Sigmoid colon (tissue), 7 donors: ENCODE measurements at places on chromosomes 12 and 14. TPM values are rescaled to one million over a fixed set of nuclear protein-coding genes. Genes with fewer than 3 reads are reported as not detected.
A peak's percentile ranks its signal among the peaks of the same experiment; 100 is the strongest.

Gene OTOGL
- not detected for polyA plus RNA-seq

Gene CCDC198
- not detected for polyA plus RNA-seq

DNA sequence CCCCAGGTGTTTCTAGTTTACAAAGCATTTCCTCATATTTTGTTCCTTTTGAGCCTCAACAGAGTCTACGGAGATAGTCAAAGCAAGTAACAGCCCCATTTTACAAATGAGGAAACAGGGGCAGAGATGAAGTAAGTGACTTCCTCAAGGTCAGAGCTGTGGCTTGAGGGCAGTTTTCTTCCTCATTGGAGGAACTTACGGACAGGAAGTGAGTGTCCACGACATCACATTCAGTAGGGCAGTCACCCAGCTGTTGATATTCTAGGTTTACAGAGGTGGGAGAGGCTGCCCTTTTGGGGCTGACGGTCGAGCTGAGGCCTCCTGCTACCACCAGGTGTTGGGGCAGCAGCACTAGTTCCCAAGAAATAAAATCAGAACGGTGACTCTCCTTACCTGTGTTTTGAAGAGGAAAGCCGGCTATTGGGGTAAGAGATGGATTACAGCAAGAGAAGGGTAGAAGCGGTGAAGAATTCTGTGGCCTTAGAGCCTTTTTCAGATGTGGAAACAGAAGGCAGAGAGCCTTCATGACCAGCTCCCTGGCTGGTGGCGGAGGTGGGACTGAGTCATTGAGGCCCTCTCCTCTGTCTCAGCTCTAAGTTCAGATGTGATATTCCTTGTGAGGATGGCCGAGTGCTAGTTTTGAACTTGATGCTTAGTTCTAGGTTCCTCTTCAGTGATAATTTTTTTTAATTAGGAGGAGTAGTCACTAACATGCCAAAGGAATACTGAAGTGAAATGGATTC, 41.7 kb downstream of the SUSD6 start:
- DNase-seq, result no peak

DNA sequence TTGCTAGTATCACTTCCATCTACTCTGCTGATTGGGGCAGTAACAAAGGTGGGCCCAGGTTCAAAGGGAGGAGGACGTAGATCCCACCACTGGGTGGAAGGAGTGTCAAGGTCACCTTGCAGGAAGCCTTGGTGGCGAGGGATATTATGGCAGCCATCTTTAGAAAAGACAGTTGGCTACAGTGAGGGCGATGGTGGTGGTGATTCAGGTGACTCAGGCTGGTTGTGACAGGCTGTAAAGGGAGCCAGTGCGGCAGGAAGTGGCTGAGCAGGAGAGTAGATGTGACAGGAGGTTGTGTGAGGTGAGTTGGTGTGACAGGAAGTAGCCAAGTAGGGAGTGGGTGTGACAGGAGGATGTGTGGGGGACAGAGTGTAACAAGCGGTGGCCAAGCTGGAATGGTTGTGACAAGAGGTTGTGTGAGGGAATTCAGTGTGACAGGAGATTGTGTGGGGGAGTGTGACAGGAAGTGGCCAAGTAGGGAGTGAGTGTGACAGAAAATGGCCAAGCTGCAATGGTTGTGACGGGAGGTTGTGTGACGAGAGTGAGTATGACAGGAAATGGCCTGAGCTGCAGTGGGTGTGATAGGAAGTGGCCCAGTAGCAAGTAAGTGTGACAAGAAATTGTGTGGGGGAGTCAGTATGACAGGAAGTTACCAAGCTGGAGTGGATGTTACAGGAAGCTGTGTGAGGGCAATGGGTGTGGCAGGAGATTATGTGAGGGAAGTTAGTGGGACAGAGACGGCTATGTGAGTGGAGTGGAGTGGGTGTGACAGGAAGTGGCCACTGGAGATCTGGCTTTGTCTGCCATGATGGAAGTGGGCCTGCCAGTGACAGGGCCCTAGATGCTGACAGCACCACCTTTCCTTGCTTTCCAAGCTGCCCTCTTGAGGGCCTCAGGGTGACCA, 136.5 kb upstream of the MYL2 start:
- peak; percentile 37 for DNase-seq

DNA sequence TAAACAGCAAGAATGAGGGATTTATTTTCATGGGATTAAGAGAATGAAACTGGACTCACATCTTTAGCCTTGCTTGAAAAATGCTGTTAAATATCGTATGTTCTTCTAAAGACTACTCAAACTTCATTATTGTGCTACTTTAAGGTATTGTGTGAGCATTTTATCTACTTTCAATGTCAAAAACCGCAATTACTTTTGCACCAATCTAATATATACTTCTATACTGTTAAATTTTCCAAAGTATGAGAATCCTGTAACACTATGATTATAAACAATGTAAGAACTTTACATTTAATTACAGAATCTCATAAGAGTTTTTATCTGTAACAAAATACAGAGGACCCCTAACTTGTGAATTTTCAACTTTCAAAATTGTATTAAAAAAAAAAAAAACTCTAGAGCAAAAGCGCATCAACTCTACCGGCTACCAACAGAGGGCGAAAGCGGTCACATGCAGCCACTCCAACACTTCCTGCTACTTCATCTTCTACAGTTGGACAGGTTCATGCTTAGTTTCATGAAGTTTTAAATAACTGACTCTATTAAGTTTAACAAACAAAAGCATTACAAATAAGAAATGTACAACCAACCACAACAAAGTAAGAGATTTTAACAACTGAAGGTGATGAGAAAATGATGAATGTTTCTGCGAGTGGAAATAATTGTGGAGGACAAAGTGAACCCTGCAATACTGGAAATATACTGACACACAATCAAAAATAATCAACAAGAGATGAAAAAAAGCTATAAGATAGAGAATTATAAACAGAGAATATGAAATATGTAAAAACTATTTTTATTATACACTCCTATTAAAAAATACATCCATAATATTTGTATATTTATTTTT, 210.9 kb downstream of the MED13L start:
- no peak for DNase-seq

- DNase-seq, result no peak
Observed at GRCh38 chr12:8644345-8645248, 18.0 kb downstream of the MFAP5 start.

- DNase-seq, result no peak
Observed at GRCh38 chr12:31845613-31846322, 113.4 kb upstream of the RESF1 start.

- DNase-seq, result no peak
Observed at GRCh38 chr14:51121096-51121495, 26.2 kb upstream of the TRIM9 start.

DNA sequence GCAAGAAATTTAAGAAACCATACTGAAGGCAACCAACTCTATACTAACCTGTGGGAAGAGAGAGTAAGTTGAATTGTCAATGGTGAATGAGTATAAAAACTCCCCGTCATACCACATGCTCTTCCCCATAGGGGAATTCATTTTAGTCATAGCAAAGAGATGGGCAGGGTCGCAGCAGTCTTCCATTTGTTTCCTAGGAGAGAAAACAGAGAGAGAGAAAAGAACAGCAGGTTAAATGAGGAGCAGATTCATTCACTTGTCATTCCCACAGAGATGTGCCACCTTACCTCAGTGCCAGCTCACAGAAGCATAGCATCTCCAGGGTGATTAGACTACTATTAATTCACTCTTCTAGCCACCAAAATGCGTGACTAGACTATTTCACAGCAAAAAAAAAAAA, 47.4 kb downstream of the ST8SIA1 start:
- no peak for DNase-seq

DNA sequence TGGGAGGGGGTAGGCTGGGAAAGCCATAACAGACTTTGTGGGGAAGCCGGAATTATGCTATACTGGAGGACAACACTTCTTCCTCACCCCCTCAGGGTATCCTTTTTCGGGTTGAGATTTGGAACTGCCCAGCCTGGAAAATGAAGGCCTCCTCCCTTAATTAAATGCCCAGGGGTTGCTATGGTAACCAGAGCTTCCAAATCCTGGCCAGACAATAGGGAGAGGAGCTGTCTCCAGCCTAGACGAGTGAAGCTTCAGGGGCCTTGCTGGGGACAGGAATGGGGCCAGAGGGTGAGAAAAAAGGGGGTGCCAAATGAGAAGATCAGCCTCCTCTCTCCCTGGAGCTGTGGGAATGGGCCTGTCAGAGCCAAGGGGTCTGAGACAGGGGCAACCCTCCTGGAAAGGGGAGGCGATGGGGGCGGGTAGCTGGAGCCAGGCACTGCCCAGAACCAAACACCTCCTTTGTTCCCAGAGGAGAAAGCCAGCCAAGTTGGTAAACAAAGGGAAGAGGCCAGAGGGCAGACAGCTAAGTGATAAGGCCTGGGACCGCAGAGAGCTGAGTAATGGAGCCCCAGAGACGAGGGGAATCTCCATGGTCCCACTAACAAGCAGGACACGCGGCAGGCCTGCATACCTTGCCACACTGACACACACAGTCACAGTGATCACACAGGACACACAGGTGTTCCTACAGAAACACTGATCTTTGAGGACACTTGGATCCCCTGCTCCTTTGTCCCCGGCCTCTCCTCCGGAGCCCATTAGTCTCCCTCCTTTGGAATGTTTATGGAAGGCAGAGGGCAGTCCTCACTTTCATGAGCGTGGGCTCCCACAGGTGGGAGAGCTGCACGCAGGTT, 17.9 kb upstream of the RND1 start:
- DNase-seq, result no peak
